ENCODE measurements at places on chromosomes 1 and 21.

DNA sequence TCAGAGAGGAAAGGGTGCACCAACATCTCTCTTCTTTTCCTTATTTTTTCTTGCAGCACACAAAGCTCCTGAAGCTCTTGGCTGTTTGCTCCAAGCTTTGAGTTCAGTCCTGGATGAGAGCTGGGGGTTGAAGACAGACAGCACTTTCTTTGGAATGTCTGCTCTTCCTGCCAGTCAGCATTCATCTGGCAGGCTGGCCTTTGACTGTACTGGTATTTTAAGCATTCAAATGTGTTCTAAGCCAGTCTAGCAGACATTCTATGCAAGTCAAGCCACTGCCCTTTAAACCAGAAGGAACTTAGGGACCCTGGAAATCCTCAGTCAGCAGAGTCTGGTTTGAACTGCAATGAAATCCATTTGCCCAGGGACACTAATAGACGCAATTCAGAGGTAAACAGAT is 45.0 kb downstream of the XCL1 start:
- DNase-seq = no peak

GRCh38 chr1:76279101-76279748 is 204.7 kb downstream of the ST6GALNAC3 start:
- no peak for DNase-seq

GRCh38 chr1:6667139-6667538 is 34.5 kb downstream of the DNAJC11 start:
- no peak for DNase-seq

GRCh38 chr1:47188791-47189785 is 748 bp downstream of the PDZK1IP1 start:
- DNase-seq = no peak

- no peak for DNase-seq
Measured at GRCh38 chr1:176056312-176056711, 150.8 kb downstream of the COP1 start.

GRCh38 chr1:156689953-156690674 is 12.9 kb upstream of the NES start:
- DNase-seq = no peak

Data from HTR-8/SVneo (cell line).